ENCODE measurements at places on chromosomes 5 and 9.

DNA sequence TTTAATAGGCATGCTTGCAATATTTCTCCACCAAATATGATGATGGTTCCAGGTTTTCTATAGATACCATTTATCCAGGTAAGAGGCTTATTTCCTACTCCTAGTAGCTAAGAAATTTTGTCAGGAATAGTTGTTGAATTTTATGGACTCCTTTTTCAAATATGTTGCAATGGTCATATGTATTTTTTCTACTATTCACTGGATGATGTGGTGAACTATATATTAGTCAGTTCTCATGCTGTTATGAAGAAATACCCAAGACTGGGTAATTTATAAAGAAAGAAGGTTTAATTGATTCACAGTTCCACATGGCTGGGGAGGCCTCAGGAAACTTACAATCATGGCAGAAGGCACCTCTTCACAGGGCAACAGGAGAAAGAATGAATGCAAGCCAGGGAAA lies 141.1 kb upstream of the NR3C1 start:
- DNase-seq = peak; percentile 54

DNA sequence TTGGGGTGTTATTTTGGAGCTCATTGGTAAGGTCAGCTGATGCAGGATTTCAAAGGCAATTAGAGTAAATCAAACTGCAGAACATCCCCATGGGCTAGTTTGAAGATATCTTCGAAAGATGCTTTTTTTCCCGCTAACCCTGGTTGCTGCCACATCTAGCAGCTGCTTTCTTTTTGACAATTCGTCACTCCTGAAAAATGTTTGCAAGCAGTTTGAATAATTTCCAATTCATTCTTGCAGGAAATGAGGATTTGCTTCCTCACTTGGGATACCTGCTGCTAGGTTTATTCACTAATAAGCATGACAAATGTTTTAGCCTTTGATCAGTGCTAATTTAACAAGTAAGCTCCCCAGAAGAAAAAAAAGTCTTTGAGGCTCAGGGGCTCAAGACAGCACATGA lies 649.6 kb upstream of the RORB start:
- DNase-seq = peak; percentile 8

DNA sequence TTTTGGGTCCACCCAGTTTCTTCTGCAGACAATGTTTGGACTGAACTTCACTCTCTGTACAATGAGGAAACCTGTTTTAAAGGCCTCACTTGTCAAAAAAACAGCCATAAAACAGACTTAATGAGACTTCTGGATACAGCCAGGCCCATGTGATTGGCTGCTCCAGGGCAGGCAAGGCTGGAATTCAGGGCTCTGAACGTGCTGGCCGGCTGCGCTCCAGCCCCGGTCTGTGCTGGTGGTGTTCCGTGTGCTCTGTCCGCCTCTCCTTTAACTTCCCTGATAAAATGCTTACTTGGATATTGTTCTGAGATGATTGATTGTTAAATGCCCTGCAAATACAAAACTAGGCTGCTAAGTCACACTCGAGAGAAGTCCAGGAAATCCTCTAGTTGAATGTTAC lies 131.2 kb upstream of the KLF4 start:
- no peak for DNase-seq

GRCh38 chr9:72661401-72662135 lies 140.2 kb downstream of the TMC1 start:
- DNase-seq = peak; percentile 63

DNA sequence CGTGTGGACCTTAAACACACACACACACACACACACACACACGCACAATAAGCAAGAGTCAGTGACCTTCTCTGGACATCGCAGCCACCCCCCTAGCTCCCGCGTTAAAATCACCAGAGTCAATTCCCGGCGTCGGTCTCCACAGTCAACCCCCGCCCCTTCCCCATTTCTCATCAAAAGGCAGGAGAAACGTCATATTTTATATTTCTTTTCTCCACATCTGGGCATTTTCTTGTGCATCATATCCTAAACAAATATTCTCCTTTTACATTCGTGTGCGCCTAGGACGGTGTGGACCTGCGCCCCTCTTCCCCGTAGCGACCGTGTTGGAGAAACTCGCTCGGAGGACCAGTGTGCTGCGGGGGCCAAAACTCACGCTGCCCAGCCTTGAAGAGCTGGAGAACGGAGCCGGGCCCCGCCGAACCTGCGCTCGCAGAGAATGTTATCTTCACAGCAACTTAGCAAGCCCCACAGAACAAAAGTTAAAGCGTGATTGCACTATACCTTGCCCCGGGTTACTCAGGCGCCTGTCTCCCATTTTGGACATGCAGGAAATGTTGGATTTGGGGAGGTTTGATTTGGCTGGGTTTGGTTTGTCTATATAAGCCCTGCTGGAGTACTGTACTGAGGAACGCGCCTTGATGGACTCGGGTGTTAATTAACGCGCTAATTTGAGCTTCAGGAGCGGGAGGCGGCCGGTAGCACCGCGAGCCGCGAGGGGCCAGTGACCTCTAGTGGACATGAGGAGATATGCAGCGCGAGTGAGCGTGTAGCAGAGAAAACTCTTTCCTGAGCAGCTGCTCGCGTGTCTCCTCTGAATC lies 192.4 kb downstream of the MEF2C start:
- peak; percentile 59 for DNase-seq

- DNase-seq = no peak
Measured at GRCh38 chr5:121573721-121574382, 277.8 kb upstream of the FTMT start.

DNA sequence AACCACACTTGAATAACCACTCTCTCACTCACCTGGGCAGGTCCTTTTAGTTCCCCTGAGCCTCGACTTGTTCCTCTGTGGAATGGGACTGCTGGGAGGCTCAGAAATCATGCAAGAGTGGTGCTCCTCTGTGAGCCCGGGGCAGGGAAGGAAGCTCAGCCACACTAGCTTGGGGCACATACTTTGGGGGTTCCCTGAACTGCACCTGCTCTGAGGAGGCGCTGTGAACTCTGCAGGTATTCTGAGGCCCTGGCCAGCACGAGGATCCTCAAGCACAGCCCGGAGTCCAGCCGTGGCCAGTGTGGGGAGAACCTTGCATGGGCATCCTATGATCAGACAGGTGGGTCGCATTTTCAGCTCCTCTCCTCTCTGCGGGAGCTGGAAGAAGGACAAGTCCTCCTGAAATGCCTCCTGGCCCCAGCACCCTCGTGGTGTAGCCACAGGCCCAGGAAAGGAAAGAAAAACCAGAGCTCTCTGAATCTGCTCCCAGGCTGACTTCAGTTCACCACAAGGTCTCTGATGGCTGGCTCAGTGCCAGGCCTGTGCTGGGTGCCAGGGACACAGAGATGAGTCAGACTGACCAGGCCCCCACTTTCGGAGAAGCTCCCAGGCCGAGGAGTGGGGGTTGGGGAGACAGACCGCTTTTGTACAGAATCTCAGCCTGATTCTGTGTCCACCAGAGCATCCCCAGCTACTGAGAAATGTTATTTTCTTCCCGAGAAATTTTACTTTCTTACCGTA lies 11.9 kb downstream of the GLIPR2 start:
- peak; percentile 97 for DNase-seq

- peak; percentile 17 for DNase-seq
Measured at GRCh38 chr5:74622122-74622521, 18.4 kb downstream of the ENC1 start.

Data from HCEC 1CT (cell line).